ENCODE measurements at places on chromosomes 16 and 17.

- no peak for DNase-seq
These were observed 599.4 kb upstream of the CDH5 start for GRCh38 chr16:65767125-65767524.

GRCh38 chr16:86758932-86759331 lies 180.6 kb downstream of the FOXL1 start:
- no peak for DNase-seq

DNA sequence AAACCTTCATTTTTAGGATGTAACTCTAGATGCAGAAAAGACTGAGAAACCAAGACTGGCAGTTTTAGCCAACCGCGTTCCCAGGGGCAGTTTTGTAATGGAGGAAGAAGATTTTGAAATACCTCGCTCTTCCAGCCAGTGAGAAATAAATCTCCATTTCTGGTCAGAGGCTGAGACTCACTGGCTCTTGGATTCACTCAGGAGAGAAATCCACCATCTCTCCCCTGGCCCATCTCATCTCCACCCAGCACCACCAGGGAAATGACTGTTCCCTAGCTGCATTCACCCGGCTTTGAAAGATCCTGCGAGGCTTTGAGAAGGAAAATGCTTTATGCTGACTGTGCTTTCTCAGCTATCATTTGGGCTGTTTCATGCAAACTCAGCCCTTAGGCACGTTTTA lies 185.2 kb downstream of the SOX9 start:
- no peak for DNase-seq

- no peak for DNase-seq
These were observed 9.6 kb downstream of the CRISPLD2 start for GRCh38 chr16:84829168-84829965.

DNA sequence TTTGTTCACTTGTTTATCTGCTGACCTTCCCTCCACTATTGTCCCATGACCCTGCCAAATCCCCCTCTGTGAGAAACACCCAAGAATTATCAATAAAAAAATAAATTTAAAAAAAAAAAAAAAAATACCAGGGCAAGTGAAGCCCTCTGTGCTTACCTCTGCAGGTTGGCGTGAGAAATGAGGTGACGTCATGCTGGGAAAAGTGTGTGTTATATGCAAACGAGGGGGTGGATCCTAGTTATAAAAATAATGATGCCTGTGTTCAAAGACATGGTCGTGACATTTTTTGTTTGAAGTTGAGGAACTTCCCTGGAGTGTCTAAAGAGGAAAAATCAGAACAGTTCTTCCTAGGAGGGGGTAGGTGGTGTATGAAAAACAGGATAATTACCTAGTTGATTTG lies 20.2 kb downstream of the TMC7 start:
- no peak for DNase-seq

DNA sequence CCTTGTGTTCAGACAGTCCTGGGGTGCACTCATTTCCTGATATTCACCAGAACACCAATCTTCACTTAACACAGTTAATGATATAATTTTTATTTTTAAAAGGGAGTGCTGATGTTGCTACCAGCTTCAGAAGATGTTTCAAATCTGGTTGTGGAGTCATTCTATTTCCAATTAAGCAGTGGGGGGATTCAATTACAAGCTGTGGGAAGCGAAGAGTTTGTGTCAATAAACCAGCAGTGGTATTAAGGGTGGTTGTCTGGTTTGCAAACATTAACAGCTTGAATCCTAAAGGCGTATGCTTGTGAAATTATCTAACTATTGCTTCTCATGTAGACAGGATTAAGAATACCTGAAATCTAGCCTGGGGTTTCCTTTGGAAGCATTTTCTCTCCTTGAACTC lies 1637.5 kb upstream of the GOT2 start:
- no peak for DNase-seq

All from Kasumi-1 (cell line).